ENCODE measurements at places on chromosomes 12 and 14. TPM values are rescaled to one million over a fixed set of nuclear protein-coding genes. Genes with fewer than 3 reads are reported as not detected.
A peak's percentile ranks its signal among the peaks of the same experiment; 100 is the strongest.

DNA sequence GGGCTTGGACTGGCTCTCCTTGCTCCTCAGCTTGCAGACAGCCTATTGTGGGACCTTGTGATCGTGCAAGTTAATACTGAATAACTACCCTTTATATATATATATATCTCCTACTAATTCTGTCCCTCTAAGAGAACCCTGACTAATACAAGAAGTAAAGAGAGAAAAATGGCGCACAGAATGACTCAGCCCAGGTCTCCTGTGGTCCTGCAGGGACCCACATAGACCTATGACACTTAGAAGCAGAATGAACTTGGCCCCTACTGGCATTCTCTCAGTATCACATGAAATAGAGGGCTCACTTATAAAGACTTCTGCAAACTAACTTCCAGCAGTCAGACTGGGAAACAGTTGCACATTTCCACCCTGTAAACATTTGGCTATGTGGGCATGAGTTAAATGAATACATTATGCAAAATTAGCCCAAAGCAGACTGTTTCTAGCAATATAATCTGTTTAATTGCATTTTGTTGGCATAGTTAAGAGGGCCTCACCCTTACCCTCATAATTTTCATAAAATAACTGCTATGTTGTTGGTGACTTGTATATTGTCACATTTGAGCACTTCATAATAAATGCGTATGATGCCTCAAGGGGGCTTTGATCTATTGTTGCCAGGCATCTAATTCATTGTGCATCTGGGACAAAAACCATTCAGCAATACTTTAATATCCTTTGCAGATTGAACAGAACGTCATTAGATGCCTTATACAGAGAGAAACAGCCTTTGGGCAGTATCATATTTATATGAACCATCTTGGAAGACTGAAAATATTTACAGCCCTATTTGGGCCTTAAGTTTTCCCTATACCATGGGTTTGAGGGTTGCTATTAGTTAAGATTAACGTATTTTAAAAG is 349.7 kb upstream of the DIO2 start:
- no peak overlapping the region for H3K4me3 ChIP-seq
- H3K27me3 ChIP-seq = no peaks in the 10 kb centered on the region
- H3K27ac ChIP-seq = no peak overlapping the region

DNA sequence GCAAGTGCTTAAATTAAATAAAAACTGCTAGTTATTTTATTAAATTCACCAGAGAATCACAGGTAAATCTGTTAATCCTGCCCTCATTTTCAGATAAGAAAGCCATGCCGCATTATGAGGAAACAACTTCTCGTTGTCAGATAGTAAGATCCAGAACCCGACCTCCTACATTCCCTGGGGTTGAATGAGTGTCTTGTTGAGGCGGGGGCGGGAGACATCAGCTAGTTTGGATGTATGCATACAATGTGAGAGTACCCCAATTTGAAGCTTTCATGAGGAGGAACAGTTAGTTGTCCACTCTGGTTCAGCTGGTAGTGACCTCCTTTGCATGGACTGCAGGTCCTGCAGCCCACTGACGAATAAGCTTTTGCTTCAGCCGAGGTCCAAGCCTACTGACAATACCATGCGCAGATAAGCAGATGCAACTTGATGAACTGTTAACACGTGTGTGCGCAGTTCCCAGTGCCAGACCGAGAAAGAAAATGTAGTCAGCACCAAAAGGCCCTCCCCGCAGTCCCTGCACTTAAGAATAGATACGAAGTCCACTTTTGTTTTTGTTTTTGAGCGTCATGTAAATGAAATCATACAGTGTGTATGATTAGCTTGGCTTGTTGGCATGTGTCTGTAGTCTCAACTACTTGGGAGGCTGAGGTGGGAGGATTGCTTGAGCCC is 34.9 kb downstream of the EVL start:
- DNase-seq = no peak
- H3K4me1 ChIP-seq = peaks cover 90% of the 10 kb centered on the region
- H3K36me3 ChIP-seq = peaks cover 82% of the 10 kb centered on the region
- peak overlapping the region; percentile 87 for H3K27ac ChIP-seq

Gene CLEC9A
- total RNA-seq = not detected

Gene SSPN
- not detected for total RNA-seq

Gene NRL
- 2.5 TPM for total RNA-seq

DNA sequence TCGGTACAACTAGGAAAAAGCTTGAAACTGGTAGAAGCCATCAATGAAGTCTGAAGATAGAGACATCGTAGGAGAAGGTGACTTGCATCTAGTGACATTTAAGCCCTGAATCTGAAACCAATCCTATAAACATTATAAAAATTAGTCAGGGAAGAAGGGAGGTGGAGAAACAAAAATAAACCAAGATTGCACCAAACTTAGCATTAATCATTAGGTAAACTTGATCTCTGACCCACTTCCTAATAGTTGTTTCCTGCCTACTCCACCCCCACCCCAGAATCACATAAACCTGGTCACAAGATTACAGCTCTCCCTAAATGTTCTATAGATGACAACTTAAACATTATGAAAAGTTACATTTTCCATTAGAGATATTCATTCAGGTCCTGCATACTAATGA is 40.4 kb downstream of the TSPAN19 start:
- no peak overlapping the region for H3K4me3 ChIP-seq
- no peak overlapping the region for H3K27ac ChIP-seq
- no peak for DNase-seq
- H3K36me3 ChIP-seq = no peaks in the 10 kb centered on the region

GRCh38 chr12:120474616-120474960 is 5.0 kb upstream of the SRSF9 start:
- H3K4me3 ChIP-seq = no peak overlapping the region
- peaks cover 14% of the 10 kb centered on the region for H3K4me1 ChIP-seq
- DNase-seq = no peak
- H3K27me3 ChIP-seq = no peaks in the 10 kb centered on the region
- no peak overlapping the region for H3K27ac ChIP-seq

DNA sequence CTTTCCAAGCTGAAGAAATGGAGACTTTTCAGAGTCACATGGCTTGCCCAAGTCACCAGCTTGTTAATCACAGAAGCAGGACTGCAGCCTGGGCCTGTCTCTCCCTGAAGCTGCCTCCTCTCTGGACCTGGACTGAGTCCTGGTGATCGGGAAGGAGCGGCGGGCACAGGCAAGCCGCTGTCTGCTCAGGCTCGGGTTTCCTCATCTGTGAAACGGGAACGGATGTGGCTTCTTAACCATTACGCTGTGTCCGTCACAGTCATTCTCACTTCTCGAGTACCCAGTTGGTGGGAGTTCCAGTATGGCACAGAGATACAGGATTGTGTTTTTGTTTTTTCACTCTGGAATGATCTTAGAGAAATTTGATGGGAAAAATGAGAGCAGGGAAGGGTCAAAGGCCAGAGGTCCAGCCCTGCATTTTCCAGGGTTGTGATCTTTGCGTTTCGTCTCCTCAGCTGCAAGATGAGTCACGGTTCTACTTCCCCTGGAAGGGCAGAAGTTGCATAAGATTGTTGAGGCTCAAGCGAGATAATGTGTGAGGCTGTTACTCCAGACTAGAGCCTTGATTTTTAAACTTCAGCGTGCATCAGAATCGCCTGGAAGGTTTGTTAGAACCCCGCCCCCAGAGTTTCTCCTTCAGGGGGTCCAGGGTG is 7.6 kb upstream of the LRTM2 start:
- H3K4me1 ChIP-seq = peaks cover 6% of the 10 kb centered on the region
- H3K27ac ChIP-seq = peak overlapping the region; percentile 63
- no peak for DNase-seq
- H3K36me3 ChIP-seq = no peaks in the 10 kb centered on the region
- no peak overlapping the region for H3K4me3 ChIP-seq
- peaks cover 1% of the 10 kb centered on the region for H3K27me3 ChIP-seq

GRCh38 chr12:88036353-88036965 is 7.3 kb upstream of the C12orf50 start:
- DNase-seq = no peak
- peaks cover 60% of the 10 kb centered on the region for H3K4me1 ChIP-seq
- peak overlapping the region; percentile 95 for H3K27ac ChIP-seq
- no peaks in the 10 kb centered on the region for H3K27me3 ChIP-seq

Gene NANOG
- total RNA-seq = not detected

DNA sequence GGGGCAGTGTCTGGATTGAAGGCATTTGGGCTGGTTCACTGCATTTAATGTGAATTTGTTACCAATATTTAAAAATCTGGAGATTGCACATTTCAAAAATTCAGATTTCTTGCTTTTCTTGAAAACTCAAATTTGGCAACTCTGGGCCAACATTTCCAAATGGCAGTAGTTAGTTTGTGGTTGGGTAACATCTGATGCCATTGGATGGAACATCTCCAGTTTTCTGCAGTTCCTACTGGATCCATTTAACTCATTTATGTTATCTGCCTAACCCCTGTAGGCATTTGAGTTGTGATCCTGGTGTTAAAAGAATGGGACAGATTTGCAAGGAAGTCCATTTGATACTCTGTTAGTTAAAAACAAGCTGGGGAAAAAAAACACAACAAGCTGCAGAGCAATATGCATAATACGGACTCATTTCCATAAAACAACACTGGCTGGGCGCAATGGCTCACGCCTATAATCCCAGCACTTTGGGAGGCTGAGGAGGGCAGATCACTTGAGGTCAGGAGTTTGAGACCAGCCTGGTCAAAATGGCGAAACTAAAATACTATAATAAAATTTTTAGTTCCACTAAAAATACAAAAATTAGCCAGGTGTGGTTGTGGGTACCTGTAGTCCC is 7.9 kb downstream of the EIF2B2 start:
- no peak overlapping the region for H3K4me3 ChIP-seq
- no peak overlapping the region for H3K27ac ChIP-seq
- H3K4me1 ChIP-seq = peaks cover 46% of the 10 kb centered on the region
- no peaks in the 10 kb centered on the region for H3K27me3 ChIP-seq
- DNase-seq = no peak

DNA sequence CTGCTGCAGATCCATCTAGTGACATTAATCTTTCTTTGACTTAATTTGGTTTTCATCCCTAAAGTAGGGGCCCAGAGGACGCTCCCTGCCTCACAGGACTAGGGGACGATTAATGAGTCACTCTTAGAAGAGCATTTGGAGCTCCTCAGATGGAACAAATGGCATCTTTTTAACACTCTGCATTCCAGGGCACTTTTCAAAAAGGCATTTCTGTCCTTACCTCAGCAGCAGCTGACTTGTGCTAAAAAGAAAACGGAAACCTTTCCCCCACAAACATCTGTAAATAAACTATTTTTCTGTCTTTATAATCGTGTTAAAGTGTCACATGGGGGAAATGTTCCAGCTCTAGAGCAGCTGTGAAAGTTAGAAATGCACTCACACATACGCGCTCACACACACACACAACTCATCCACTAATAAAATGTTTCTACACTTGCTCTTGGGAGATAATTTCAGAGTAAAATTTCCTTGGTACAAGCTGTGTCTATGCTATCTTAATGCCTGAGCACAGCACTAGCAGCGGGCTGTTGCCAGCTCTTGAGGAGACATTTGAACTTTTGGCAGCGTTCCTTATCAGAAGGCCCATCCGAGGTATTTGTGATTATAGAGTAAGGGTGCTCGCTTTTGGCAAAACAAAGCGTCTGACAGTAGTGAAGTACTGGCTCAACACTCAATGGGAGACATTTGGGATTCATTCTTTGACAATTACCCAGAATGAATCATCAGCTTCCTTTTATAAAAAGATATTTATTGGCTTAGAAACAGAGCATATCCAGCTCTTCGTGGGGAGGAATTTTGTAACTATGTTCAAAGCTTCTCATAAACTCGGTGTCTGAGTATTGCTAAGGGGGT is 141.3 kb downstream of the PLXNC1 start:
- no peak overlapping the region for H3K4me3 ChIP-seq
- no peak overlapping the region for H3K27ac ChIP-seq
- H3K27me3 ChIP-seq = no peaks in the 10 kb centered on the region

Gene ADCY6
- total RNA-seq = not detected

Measured in activated CD8-positive, alpha-beta T cell treated with anti-CD3 and anti-CD28 coated beads for 36 hours (primary cell).